ENCODE measurements at places on chromosomes 2 and 18.

GRCh38 chr2:158786897-158787296 lies 8.2 kb upstream of the DAPL1 start:
- DNase-seq, result no peak

- no peak for DNase-seq
These were observed 115.6 kb downstream of the MBP start for GRCh38 chr18:77016936-77017335.

DNA sequence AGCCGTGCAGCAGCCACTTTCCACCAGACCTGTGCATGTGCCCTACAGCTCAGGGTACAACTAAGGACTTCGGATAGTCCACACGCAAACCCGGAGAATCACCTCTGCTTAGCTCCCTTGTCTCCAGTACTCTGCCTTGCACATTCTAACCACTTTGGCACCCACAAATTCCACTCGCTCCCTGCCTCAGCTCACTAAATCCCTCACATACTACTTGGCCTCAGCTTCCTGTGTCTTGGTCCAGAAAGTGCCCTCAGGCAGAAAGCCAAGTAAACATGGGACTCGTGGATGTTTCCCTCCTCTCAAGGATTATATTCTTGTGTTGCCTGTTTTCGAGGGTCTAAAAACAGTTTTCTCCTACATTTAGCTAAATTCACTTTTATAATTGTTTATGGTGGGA lies 157.8 kb upstream of the DAPL1 start:
- DNase-seq, result no peak

DNA sequence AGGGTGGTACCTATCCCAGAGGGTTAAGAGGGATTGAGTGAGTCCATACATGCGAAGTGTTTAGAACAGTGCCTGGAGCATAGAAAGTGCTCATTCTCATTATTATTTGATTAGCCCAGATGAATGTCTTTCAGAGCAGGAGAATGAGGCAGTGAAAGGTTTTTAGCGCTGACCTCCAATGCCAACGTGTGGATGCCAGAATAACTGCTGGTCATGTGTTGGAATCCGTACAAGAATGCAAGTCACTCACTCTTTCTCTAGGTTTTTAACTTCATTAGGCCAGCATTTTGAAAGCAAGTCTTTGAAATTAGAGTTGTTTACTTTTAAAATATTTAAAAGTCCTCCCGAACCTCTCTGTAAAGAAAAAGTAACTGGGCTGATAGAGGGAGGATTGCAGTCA lies 374.2 kb downstream of the EN1 start:
- DNase-seq, result no peak

DNA sequence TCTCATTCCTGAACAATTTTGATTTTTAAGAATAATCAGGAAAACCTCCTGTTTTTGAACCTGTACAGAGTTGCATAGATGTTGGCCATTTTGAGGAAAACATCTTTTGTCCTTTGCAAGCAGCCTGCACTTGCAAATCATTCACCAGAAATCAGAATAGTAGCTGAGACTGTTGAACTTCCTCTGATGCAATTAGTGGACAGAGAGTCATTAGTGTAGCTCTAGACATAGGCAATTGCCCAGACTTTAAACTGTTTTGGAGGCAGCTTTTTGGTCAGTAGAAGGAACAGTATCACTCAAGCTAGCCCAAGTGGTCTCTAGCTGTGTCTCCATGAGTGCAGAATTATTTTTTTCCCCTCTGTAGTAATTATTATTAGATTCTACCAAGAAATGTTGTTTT lies 326.1 kb downstream of the PIK3C3 start:
- no peak for DNase-seq

DNA sequence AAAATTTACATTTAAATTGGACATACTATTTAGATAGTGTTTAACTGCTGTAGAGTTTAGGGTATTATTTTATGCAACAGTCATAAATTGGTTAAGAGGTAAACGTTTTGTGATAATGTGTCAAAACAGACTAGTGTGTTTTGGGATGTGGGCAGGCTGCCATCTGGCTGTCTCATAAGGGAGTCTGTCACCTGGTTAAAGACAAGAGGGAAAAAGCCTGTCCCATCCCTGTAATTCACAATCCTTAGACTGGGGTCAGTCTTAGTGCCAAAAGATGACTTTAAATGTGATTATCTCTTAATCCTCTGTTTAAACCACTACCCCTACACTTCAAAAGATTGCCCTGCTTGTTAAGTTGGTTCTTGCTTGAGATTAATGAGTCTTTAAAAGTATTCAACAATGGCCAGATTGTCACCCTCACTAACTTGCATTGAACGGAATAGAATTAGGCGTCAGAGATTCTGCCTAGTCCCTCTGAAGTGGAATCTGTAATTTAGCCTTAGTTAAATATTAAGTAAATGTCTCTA lies 59.2 kb downstream of the SGPP2 start:
- no peak for DNase-seq

GRCh38 chr2:62297624-62298010 lies 101.7 kb downstream of the B3GNT2 start:
- DNase-seq, result no peak

DNA sequence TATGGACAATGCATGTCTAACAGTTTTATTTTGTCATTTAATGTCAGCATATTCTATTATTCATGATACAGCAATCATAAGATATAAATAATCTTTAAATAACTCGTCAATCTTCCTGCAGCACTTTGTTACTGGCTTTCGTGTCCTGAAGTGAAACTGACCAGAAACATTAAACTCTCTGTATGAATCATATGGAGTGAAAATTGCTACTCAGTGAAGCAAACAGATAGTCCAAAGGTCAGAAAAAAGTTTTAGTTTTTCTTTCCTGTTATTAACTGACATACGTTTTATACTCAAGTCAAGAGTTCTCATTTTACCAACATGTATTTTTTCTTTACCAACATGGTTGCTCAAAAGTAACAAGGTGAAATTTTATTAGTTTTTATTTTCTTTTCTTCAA lies 106.8 kb upstream of the GALNT5 start:
- DNase-seq, result peak; percentile 51

DNA sequence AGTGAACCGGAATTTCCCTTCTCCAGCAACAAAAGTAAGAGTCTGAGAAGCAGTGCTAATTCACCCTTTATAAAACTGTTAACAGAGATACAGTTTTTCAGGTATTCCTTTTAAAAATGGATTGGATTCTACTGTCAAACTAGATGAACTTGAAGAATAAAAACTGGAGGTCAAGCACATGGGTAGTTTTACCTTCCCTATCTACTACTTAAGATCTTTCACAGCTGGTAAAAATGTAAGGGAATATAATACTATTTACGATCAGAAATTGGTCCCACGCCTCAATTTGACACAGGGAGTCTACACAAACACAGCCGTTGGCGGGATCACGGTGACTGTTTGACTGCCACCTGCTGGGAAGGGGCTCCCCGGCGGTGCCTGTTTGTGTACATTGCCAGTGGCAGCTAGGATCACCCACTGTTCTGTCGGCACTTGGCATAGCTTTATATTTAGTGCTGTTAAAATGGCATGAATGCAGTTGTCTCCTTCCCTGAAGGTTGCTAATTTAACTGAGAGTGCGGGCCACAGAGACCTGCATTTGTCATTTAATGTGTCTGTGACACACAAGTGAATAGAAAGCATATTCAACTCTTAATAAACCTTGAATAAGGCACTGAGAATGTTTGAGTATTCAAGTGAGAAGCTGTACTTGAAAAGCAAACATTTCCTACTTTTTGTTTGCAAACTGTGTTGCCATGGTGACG lies 59.5 kb downstream of the ABCG8 start:
- no peak for DNase-seq

GRCh38 chr2:124566518-124566970 lies 541.5 kb downstream of the CNTNAP5 start:
- no peak for DNase-seq

DNA sequence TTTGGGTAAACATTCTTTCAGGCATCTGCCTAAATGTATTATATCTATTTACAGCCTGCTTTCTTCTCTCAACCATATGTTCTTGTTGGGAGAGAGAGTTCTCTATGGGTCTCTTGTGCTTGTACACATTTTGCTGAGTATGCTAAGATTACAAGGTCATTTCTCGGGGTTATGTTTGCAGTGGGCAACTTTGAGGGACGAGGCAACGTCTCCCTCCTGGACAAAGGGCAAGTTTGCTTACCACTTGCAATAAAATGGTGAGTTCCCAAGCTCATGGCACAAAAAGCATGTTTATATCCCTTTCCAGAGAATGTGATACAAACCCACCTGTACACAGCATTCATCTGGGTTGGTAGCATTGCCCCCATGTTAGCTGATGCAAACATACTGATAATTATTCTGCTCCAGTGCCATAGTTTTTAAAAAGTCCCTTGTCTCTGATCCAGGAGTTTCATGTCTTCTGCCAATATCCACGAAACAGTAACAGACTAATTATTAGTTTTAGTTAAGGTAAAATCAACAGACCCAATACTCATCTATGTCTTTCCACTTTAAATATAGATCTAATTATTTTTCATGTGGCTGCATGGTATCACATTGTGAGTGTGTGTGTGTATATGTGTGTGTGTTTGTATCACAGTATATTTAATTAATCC lies 84.2 kb upstream of the MAPK4 start:
- no peak for DNase-seq

DNA sequence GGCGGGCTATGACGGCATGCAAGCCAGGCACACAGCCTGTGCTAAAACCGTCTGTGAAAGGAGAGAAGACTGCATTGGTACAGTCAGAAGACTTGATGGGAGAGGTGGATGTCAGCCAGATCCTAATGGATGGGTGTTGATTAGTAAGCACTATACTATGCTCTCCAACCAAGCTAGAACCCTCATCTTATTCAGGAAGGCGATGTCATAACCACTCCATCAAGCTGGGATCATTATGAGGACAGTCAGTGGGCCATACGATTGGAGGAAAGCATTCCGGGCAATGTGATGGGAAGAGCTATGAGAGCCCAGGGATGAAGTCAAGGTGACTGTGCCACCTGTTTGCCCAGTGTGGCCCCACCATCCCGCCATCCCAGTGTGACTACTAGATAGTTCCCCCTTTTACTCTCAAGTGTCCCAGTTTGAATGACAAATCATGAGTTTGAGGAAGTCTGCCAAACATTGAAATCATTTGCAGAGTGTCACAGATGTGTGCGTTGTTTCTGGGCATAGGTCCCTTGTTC lies 66.4 kb downstream of the MRPS9 start:
- no peak for DNase-seq

DNA sequence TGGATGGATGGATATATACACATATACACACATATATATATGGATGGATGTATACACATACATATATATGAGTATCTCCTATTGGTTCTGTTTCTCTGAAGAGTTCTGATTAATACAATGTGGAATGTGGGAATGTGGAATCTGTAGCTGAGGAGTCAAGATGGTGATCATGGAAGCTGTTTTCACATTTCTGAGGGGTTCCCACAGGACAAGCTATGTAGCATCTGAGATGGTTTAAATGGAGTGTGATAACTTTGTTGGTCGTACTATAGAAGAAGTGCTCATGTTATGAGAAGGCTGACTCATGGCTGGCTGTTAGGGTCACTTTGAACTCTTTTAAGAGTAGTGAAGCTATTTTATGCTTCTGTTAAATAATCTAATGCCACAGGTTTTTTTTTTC lies 279.7 kb downstream of the MEIS1 start:
- no peak for DNase-seq

DNA sequence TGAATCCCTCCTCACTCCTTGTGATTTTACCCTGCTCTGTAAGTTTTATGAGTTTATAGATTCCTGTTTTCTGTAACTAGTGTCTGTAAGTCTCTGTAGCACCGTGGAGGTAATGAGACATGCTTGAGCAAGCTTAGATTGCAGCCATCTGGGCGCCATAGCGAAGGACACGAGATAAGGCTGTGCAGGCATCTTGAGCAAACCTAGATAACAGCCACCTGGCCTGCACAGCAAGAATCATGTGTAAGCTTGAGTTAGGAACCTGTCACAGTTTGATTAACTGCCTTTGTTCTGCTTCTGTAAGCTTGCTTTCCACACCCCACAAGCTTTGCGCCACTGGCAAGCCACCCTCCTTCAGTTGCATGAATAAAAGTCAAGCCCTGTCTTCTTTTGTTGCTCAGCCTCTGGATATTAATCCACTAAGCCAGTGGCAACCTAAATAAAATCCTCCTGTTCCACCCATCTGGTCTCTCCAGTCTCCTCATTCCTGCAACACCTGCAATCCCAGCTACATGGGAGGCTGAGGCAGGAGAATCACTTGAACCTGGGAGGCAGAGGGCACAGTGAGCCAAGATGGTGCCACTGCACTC lies 270.6 kb upstream of the RGPD4 start:
- no peak for DNase-seq

DNA sequence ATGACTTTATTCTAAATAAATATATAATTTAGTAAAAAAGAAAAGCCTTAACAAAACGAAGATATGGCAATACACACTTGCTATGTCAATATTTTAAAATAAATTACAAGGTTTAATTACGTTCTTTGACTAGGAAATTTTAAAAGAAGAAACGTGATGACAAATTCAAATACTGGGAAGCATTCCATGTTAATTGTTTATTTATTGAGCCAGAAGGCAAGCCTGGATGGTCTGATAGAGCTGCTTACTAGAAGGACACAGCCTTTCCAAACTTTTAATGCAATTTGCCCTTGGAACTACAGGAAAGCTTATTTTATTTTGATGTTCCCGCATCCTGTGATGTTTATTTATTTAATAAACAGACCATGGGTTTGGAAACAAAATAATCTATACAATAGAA lies 33.4 kb upstream of the DSEL start:
- no peak for DNase-seq

DNA sequence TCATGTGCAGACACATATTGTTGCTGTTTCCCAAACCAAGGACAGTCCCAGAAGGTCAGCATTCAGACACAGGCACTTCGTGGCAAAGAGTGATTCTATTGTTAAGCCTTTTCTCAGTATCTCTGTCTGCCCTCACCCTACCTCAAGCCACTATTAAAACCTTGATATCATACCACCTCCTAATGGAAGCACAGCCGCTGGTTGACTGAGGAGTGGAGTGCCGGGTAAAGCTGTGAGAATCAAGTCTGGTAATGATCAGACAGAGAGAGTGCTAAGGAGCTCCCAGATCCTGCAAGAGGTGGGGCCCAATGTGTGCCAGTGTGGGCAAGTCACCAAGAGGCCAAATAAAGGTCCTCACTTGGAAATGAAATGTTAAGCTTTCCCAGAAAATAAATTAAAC lies 819.5 kb downstream of the BCL11A start:
- DNase-seq, result no peak
